ENCODE measurements at places on chromosomes 6 and 20. TPM values are rescaled to one million over a fixed set of nuclear protein-coding genes. Genes with fewer than 3 reads are reported as not detected.

- H3K4me1 ChIP-seq = no peaks in the 10 kb centered on the region
- DNase-seq = no peak
- H3K27ac ChIP-seq = no peak overlapping the region
Measured at GRCh38 chr6:43852350-43852864, 82.4 kb downstream of the VEGFA start.

GRCh38 chr20:61758564-61759200, 307.0 kb downstream of the TAF4 start:
- no peak for DNase-seq
- H3K27me3 ChIP-seq = no peaks in the 10 kb centered on the region
- H3K36me3 ChIP-seq = no peaks in the 10 kb centered on the region

Gene CRYBG1
- 7.3 TPM for total RNA-seq

Gene KIF6
- 0.42 TPM for total RNA-seq

DNA sequence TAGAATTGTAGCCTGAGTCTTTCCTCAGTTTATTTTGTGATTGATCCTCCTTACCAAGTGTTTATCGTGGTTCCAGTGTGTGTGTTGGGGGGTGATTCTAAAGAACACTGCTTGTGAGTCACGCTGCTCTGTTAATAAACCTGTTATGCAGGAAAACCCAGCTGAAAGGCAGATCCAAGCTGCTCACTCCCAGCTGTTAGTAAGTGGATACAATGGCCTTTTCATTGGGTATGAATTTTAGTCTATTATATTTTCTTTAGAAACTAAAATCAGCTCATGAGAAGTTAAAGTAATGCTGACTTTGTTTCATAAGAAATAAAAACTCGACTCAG, 12.2 kb upstream of the DSTN start:
- no peaks in the 10 kb centered on the region for H3K36me3 ChIP-seq
- no peak overlapping the region for H3K4me3 ChIP-seq
- H3K27ac ChIP-seq = no peak overlapping the region
- H3K4me1 ChIP-seq = no peaks in the 10 kb centered on the region
- DNase-seq = no peak

GRCh38 chr6:37170273-37171200, 585 bp downstream of the PIM1 start:
- H3K4me1 ChIP-seq = no peaks in the 10 kb centered on the region
- H3K4me3 ChIP-seq = peak overlapping the region; percentile 89
- H3K36me3 ChIP-seq = peaks cover 11% of the 10 kb centered on the region
- no peak for DNase-seq

Gene KCNQ5
- total RNA-seq = not detected

Gene GUCA1A
- not detected for total RNA-seq

Gene MAK
- total RNA-seq = not detected

Gene BCAS1
- total RNA-seq = 0.43 TPM

DNA sequence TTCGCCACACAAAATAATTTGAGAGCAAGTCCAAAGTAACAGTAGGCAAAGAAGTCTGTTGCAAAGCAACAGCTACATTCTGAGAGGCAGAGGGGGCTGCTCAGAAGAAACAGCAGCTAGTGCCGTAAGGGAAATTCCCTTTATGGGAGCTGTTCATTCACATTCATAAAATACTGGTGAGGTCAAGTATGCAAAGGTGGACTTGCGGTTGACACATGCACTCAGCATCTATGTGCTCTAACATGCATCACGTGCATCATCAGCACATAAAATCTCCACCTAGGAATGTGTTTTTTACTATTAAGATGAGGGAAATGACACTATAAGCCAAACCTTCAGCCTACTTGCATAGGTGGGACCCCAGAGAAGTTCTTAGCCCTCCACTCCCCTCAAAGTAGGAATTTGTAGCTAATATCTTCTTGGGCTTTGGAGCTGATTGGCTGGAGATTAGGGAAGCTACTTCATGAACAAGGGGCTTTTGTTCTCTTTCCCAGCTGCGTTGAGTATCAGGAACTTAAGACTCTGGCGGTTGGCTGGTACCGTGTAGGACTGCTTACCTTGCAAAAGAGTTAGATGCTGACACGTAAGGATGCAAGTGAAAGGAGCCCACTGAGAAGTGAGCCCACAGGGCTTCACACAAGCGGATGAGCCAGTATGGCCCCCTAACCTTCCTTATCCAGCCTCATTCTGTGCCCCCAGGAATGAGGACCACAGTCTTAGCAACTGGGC, 12.4 kb downstream of the CST3 start:
- no peaks in the 10 kb centered on the region for H3K4me1 ChIP-seq
- H3K27ac ChIP-seq = no peak overlapping the region
- DNase-seq = no peak
- H3K4me3 ChIP-seq = no peak overlapping the region

Gene ZKSCAN8
- 7.1 TPM for total RNA-seq

Gene C20orf202
- total RNA-seq = not detected

Gene MTHFD1L
- total RNA-seq = 5.9 TPM

DNA sequence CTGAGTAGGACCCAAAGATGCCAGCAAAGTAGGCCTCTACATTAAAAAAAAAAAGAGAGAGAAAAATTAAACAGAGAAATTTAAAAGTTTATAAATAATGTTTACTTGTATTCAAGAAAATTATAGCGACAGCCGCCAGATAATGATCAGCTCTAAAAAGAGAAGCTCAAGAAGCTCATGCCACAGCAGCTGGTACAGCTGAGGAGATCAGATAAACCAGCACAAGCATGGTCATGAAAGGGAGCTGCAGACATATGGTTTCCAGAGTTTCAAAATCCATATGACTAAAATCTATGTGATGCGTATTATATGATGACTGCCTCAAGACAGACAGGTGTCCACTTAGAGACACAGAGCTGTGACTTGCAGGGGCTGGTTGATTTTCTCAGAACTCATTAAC, 13.6 kb upstream of the HLA-C start:
- H3K27me3 ChIP-seq = no peaks in the 10 kb centered on the region
- no peak overlapping the region for H3K27ac ChIP-seq
- no peak for DNase-seq
- H3K4me3 ChIP-seq = no peak overlapping the region
- no peaks in the 10 kb centered on the region for H3K36me3 ChIP-seq

Gene SRSF12
- 0.25 TPM for total RNA-seq

Gene MAS1
- not detected for total RNA-seq

GRCh38 chr20:32359633-32360332, 1.7 kb downstream of the ASXL1 start:
- peak overlapping the region; percentile 97 for H3K27ac ChIP-seq
- peak overlapping the region; percentile 96 for H3K4me3 ChIP-seq
- H3K36me3 ChIP-seq = no peaks in the 10 kb centered on the region
- H3K4me1 ChIP-seq = peaks cover 26% of the 10 kb centered on the region
- no peak for DNase-seq

Gene SERINC1
- total RNA-seq = 103 TPM

Gene ATP5F1E
- total RNA-seq = 16.7 TPM

Gene ELOVL4
- total RNA-seq = not detected

Data from right lobe of liver (tissue), 6 donors.